ENCODE measurements at places on chromosomes 2 and 18.

- no peak for DNase-seq
These were observed 280.4 kb downstream of the HRH4 start for GRCh38 chr18:24740829-24741228.

DNA sequence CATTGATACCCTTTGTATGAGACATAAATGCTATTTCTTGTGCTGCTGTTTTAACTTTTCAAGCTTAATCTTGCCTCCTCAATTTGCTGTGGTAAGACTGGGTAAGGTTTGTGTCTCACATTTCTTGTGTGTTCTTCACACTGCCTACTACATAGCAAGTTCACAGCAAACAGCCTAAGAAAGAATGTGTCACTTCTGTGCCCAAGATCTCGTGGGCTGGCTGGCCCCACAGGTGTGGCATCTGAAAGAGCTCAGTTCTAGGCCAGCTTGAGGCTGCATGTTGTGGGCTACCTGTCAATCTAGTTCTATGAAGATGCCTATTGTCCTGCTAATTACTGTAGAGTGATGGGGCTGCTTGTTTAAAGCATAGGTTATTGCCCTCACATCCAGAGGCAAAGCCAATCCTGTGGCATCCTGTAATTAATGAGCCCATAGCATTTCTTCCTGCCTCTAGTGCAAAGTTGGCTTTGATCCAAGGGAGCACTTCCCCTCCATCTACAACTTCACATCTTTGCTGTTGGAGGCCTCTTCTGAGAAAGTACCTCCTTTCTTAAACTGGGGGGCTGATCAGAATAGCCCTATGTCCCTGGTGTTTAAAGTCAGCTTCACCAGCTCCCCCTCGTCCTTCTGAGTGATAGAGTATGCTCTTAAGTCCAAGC lies 40.9 kb upstream of the ASPRV1 start:
- no peak for DNase-seq

DNA sequence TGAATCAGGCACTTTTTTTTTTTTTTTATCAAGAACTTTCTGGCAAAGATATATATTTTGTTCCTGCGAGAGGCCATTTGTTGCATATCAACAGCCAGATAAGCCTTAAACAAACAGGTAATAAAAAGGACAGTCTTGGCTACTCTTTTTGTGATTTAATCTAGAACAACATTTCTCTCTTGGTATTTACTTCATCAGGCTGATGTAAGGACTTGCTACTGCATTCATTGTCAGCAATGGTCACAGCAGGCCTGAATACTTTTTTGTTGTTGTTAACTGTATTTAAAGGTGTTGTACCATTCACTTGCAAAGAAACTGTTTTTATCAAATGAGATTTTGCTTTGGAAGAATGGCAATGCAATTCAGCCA lies 683.8 kb downstream of the IRS1 start:
- no peak for DNase-seq

- no peak for DNase-seq
These were observed 321.7 kb upstream of the REV1 start for GRCh38 chr2:99811544-99811943.

DNA sequence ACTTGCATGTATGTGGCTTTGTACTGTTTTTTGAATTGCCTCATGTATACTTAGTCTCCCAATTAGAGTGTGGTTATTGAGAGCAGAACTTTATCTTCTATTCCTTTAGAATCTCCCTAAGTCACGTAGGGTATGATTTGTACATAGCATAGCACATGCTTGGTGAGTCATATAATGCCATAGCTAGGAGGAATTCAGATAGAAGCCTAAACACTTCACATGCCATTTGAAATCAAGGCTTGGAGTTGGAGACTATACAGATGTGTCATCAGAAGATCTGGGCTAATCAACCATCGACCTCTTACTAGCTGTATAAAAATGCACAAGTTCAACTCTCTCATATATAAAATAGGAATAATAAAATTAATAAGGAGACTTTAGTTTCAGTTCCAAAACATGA lies 222.6 kb upstream of the ST6GAL2 start:
- no peak for DNase-seq

DNA sequence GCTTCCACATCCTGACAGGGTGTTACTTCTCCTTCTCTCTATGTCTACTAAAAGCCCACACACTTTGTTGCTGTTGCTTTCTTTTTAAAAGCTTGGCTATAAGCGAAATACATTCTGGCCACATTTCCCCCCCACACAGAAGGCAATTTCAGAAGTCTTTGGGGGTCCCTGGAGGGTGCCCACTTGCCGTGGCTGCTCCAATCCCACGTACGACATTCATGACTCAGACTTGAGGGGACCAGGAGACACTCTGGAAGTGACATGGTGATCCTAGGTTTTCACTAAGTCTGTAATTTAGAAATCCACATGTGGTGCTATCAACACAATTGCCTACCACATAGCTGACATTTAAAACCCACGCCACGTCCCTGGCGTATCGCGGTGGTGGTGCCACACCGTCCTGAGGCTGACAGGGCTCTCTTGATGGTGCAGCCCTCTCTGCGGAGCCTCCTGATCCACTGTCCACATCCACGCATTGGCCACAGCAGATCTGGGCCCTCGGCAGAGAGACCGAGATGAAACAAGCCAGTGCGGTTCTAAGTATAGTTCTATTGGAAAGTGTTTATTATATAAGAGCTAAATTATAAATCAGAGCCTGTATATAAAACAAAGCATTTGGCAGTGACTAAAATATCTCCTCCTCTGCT lies 42.4 kb downstream of the CYP27C1 start:
- DNase-seq: no peak

DNA sequence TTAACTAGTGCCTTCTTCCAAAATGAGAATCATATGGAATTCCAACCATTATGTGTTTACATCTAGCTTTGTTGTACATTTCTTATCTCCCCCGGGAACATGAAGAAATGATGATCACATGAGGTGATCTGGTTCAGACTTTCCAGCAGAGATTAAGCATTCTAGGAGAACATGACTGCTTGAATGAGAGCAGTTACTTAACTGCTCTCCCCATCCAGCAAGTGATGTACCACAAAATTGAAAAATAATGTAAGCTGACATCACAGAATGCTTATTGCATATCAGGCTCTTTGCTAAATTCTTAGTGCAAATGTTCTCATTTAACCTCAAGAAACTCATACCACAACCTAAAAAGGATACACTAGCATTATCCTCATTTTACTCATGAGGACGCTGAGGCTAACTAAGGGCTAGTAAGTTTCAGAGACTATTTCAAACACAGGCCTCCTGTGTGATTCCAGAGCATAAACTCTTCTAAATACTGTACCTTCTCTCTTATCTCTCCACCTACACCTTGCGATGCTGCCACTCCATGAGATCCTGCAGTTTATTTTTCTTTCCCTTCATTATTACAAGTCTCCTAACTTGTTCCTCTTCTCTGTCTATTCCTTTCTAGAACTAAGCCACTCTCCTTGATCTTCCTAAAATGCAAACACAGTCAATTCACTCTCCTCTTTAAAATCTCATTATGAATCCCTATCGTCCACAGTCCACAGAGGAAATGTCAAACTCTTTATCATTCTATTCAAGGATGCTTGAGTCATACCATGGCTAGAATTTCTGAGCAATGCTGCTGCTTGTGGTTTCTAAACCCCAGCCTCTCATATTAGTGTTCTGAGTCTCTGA lies 1224.8 kb upstream of the ZEB2 start:
- no peak for DNase-seq

DNA sequence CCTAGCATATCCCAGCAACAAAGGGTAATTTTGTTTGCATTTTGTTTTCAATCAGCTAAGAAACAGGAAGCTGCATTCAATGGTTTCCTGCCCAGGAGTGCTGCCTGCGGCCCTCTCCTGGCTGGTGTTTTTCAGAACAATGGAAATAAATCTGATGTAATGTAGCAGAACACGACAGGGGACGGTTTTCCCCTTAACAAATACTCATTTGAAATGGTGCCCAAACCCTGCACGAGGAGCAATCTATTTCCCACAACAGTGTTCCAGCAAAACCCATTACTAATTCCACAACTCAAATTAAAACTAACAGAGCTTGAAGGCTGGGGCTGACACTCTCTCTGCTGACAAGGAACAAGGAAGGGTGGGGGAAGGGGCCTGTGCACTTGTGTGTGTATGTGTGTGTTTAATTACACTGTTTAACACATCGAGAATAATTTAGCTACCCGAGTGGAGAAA lies 8.7 kb downstream of the CAPN13 start:
- DNase-seq: no peak

DNA sequence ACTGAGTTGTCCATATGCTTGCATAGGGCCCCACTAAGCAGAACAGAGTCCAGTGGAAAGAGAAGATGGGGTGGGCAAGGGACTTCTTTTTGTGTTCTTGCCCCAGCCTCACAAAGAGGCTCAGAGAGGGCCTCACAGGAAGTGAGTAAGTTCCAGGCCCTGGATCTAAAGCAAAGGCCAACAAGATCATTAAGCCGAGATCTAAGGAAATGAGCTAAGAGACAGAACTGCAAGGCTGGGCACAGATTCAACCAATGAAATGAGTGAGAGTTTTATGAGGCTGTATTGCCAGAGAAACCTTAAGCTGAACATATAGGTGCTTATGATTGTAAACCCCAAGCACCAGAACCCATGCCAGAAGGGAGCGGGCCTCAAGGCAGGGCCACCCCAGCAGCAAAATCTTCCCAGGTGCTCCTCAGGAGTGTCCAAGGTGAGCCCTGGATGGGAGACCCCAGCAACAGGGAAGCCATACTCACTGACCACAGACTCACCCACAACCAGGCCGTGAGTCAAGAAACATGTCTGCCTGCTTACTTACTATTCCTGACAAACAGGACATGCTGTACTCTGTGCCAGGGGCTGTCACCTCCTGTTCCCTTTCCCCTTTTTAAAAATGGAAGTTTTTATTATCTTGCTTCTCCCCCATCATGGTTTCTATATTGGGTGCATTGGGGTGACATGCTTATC lies 40.2 kb downstream of the SLC14A1 start:
- no peak for DNase-seq

GRCh38 chr2:221426929-221427328 lies 145.2 kb downstream of the EPHA4 start:
- no peak for DNase-seq

- no peak for DNase-seq
These were observed 4.3 kb downstream of the SMYD5 start for GRCh38 chr2:73218298-73218697.

DNA sequence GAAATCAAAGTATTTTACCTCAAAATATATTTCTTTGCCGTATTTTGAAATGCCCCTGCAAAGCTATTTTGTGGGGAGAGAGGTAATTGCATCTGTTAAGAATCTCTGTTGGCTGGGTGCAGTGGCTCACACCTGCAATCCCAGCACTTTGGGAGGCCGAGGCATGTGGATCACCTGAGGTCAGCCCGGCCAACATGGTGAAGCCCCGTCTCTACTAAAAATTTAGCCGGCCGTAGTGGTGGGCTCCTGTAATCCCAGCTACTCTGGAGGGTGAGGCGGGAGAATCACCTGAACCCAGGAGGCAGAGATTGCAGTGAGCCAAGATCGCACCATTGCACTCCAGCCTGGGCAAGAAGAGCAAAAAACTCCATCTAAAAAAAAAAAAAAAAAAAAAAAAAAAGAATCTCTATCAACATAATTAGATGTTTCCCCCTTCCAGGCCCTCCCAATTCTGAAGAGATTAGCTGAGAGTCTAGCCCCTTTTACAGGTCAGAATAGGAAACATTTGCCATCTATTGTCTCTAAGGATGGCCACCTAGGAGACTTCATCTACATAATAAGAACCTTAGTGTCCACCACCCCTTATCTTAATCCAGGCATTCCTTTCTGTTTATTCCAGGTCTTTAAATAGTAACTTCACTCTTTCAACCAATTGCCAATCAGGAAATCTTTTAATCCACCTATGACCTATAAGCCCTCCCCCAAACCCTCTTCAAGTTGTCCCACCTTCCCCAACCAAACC lies 3.5 kb upstream of the TRAPPC8 start:
- no peak for DNase-seq

- no peak for DNase-seq
These were observed 45.5 kb upstream of the NAB1 start for GRCh38 chr2:190603374-190603773.

DNA sequence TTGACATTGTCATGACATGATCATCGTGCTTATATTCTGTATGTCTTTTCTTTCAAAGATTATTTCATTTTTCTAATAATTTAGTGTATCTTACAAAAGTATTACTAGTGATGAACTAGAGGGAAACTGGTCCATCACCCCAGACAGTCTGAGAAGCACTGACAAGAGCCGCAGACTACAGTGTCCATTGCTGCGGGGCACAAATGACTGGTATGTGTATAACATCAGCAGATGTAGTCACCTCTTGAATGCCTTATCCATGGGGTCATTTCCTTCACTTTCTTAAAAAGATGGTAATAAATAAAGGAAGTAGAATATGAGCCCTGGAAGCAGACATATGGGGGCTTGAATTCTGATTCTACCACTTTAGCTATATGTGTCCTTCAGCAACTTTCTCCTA lies 29.6 kb downstream of the NEMP2 start:
- no peak for DNase-seq

DNA sequence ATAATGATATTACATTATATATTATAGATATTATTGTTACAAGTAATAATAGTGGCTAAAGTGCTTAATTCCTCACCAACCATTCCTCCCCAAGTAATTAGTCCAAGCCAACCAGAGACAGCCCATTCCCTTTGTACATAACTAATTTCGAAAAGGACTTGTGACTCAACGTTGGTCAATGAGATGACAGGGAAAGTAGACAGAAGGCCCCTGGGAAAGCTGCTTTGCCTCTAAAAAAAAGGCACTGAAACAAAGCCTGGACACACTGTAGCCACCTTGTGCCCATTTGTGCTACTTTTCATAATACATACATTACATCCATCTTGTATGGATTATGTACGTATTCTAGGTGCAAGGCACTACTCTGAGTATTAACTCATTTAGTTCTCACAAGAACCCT lies 28.8 kb downstream of the COLEC12 start:
- DNase-seq: no peak

DNA sequence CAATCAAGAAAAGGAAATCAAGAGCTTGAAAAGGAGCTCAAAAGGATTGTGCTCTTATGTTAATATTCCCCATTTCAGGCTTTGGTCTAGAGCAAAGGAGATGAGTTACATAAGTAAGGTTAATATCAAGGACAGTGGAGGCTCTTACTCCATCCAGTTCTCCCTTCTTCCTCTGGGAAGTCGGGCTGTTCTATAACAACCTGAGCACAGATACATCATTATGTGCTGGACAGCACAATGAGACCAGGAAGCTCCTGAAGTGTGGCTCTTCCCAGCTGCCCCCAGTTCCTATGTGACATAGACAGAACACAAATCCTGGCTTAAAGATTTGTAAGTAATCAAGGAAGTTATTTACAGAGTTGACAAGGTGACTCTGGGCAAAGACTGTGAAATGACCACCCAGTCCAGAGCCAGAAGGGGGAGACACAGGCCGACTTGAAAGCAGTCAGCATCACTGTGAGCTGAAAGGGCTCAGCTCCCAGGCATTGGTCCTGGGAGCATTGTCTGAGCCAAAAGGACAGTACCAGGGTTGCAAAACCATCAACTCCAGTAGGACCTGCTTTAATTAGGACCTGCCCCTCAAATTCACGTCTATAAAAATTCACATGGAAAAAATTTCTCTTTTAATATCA lies 917.6 kb upstream of the ACVR2A start:
- no peak for DNase-seq

- no peak for DNase-seq
These were observed 212.4 kb upstream of the STK17B start for GRCh38 chr2:196383799-196384198.

- DNase-seq: no peak
These were observed 76.7 kb downstream of the MERTK start for GRCh38 chr2:111975053-111975552.
